CD4-positive, alpha-beta memory T cell (primary cell): ENCODE measurements at places on chromosomes 2 and 18. TPM values are rescaled to one million over a fixed set of nuclear protein-coding genes. Genes with fewer than 3 reads are reported as not detected.

RAB6C gene
- polyA plus RNA-seq, result not detected

- DNase-seq, result no peak
- H3K27ac ChIP-seq, result no peak overlapping the region
- H3K36me3 ChIP-seq, result no peaks in the 10 kb centered on the region
These were observed 8.4 kb upstream of the PRKCE start for GRCh38 chr2:45643095-45643494.

DNA sequence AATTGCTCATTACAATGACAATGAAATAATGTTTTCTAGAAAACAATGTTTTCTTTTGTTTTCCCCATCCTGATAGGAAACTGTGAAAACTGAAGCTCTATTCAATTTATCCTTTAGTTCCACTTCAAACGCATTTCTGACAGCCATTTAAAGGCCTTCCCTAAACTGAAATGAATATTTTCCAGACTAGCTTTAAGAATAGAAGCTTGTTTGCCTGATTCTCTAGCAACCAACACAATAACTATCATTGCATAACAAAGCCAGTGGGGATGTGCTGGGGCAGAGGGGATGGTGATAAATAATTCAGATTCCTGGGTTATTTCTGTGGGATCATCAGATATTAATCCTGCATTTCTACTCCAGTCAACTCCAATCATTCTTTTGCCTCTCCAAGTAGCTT is 427.1 kb downstream of the RND3 start:
- H3K27me3 ChIP-seq, result no peaks in the 10 kb centered on the region
- H3K27ac ChIP-seq, result no peak overlapping the region
- DNase-seq, result no peak
- H3K4me1 ChIP-seq, result no peaks in the 10 kb centered on the region
- H3K4me3 ChIP-seq, result no peak overlapping the region

DNA sequence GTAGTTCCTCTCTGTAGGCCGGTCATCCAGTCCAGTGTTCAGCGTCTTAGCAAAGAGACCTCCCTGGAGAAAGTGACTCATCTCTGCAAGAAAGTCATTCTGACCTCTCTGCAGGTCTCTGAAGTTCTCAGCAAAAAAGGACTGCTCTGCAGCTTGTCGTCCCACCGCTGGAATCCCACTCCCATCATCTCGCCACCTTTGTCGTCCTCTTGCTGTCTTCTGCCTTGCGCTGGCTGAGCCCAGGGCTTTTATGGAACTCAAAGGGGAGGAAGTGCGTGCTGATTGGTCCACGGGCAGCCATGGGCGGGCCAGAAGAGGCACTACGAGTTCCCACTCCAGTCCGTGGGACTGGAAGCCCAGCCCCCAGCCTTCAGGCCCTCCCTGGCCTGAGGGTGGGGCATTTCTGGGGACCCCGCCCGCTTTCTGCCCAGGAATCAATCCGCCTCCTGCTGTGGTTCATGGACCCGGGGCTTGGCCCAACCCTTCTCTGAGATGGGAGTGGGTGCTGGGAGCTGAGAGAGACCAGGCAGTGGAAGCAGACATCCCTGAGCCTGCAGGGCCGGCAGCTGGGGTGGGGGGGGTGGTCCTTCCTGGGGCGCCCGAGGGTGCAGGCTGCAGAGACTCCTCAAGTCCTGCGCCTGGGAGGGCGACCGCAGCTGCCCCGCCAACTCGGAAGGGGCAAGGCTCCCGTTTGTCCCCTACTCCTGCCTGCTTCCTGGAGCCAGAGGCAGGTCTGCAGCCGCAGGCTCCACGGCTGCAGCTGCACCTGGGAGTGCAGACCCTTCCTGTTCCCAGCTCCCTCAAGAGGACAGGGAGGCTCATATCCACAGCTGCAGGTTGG is 660.7 kb upstream of the RAB6C start:
- no peaks in the 10 kb centered on the region for H3K36me3 ChIP-seq
- DNase-seq, result no peak
- H3K4me1 ChIP-seq, result no peaks in the 10 kb centered on the region
- no peaks in the 10 kb centered on the region for H3K27me3 ChIP-seq
- H3K27ac ChIP-seq, result no peak overlapping the region

DNA sequence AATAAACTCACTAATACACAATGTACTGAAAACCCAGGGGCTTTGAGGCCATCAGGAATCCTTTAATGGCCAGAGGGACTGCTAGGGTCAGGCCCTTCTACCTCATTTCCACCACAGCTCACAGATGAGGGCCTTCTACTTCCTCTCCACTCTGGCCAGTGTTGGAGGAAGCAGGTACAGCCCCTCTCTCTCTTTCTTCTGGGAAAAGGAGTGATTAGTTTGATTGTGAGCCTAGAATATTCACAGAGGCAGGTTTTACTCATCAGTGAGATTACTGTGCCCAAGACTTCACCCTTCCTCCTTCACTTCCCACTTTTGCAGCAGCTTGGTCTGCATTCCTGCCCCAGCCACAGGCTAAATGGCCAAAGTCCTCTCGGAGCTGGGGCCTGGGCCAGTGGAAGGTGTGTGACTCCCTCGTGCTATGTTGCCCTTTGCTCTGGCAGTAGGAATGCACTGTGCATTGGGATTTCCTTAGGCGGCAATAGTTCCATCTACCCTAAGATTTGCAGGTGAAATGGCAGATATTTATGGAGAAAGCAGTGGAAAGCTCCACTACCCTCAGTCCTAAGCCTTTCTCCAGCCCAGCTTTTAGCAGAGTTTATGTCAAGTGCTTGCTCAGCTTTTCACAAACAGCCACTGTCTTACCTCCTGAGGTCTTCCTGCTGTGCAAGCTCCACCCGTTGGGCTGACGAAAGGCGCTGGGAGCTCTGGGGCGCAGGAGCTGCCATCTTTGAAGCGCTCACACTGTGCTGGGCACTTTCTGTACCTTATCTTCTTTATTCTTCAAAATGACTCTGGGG is 36.2 kb upstream of the YES1 start:
- no peak overlapping the region for H3K27ac ChIP-seq
- no peaks in the 10 kb centered on the region for H3K27me3 ChIP-seq
- H3K4me3 ChIP-seq, result no peak overlapping the region

BOD1L2 gene
- polyA plus RNA-seq, result not detected

GRCh38 chr2:71303849-71304248 is 27.7 kb upstream of the ZNF638 start:
- no peaks in the 10 kb centered on the region for H3K27me3 ChIP-seq
- no peak overlapping the region for H3K27ac ChIP-seq
- DNase-seq, result no peak
- H3K4me3 ChIP-seq, result no peak overlapping the region

- no peak overlapping the region for H3K4me3 ChIP-seq
- peak overlapping the region; percentile 32 for H3K27ac ChIP-seq
- peak; percentile 22 for DNase-seq
- H3K27me3 ChIP-seq, result no peaks in the 10 kb centered on the region
These were observed 243.8 kb downstream of the BABAM2 start for GRCh38 chr2:28134262-28134812.

ZSWIM2 gene
- polyA plus RNA-seq, result not detected

- no peak overlapping the region for H3K27ac ChIP-seq
- no peak for DNase-seq
- no peaks in the 10 kb centered on the region for H3K4me1 ChIP-seq
These were observed 58.5 kb upstream of the ARHGAP15 start for GRCh38 chr2:143070704-143071103.

GRCh38 chr18:22840606-22841144 is 92.5 kb upstream of the RBBP8 start:
- H3K27me3 ChIP-seq, result peaks cover 4% of the 10 kb centered on the region
- no peak overlapping the region for H3K27ac ChIP-seq
- H3K36me3 ChIP-seq, result no peaks in the 10 kb centered on the region
- DNase-seq, result no peak
- peaks cover 12% of the 10 kb centered on the region for H3K4me1 ChIP-seq

- no peaks in the 10 kb centered on the region for H3K27me3 ChIP-seq
- no peaks in the 10 kb centered on the region for H3K36me3 ChIP-seq
- DNase-seq, result no peak
- H3K4me3 ChIP-seq, result no peak overlapping the region
These were observed 1.9 kb downstream of the WDR12 start for GRCh38 chr2:202909394-202910192.

CDH2 gene
- not detected for polyA plus RNA-seq

CNOT11 gene
- polyA plus RNA-seq, result 75.5 TPM

- H3K4me3 ChIP-seq, result no peak overlapping the region
- H3K36me3 ChIP-seq, result no peaks in the 10 kb centered on the region
- DNase-seq, result no peak
- no peak overlapping the region for H3K27ac ChIP-seq
These were observed 8.2 kb downstream of the PLCD4 start for GRCh38 chr2:218615868-218616315.

- no peak overlapping the region for H3K27ac ChIP-seq
- no peak for DNase-seq
- no peaks in the 10 kb centered on the region for H3K27me3 ChIP-seq
- no peak overlapping the region for H3K4me3 ChIP-seq
- no peaks in the 10 kb centered on the region for H3K36me3 ChIP-seq
These were observed 24.7 kb upstream of the KCNG2 start for GRCh38 chr18:79772865-79773696.

GRCh38 chr2:17626986-17627385 is 86.5 kb downstream of the VSNL1 start:
- H3K4me1 ChIP-seq, result no peaks in the 10 kb centered on the region
- DNase-seq, result no peak
- no peak overlapping the region for H3K27ac ChIP-seq
- no peaks in the 10 kb centered on the region for H3K27me3 ChIP-seq
- H3K4me3 ChIP-seq, result no peak overlapping the region
- H3K36me3 ChIP-seq, result no peaks in the 10 kb centered on the region

DDX1 gene
- polyA plus RNA-seq, result 53.3 TPM

GRCh38 chr2:2503864-2504418 is 172.9 kb upstream of the MYT1L start:
- no peak for DNase-seq
- H3K4me3 ChIP-seq, result no peak overlapping the region
- H3K27ac ChIP-seq, result no peak overlapping the region
- H3K27me3 ChIP-seq, result no peaks in the 10 kb centered on the region
- no peaks in the 10 kb centered on the region for H3K36me3 ChIP-seq

- no peak for DNase-seq
- peaks cover 10% of the 10 kb centered on the region for H3K4me1 ChIP-seq
- H3K36me3 ChIP-seq, result no peaks in the 10 kb centered on the region
- no peak overlapping the region for H3K27ac ChIP-seq
These were observed 55.7 kb downstream of the NCAPH start for GRCh38 chr2:96391153-96391827.
